ENCODE measurements at places on chromosomes 13 and 19.

- no peak for DNase-seq
Measured at GRCh38 chr13:28049215-28049614, 51.2 kb downstream of the FLT3 start.

DNA sequence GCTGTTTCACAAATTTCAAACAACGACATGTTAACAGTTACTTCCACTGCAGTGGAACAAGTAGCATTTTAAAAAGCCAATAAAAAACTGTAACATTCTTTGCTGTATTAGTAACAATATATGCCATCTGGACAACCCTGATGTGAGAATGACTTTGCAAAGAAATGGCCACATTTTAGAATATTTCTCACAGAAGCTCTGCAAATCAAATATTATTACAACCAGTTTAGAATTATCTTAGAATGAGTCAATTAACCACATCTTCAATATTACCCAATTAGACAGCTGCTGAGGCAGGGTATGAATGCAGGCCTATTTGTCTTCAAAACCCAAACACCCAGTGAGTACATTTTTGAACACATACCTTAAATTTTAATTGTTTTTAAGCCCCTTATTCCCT, 3.2 kb downstream of the ZNF699 start:
- no peak for DNase-seq

DNA sequence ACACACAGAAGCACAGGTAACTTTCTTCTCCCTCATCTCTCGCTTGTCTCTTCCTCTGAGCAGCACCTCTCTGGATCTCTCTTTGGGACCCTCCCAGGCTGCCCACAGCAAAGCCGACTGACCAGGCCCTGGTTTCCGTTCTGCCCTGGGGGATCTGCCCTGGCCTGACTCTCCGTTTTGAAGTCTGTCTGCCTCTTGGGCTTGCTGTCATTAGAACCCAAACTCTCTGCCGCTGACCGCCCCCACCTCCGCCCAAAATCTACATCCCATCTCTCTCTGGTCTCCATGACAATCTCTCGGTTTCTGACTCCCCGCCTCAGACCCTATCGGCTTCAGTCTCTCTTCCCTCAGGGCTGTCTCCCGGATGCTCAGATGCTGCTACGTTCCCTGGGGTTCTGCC, 6.9 kb downstream of the KCNC3 start:
- no peak for DNase-seq

DNA sequence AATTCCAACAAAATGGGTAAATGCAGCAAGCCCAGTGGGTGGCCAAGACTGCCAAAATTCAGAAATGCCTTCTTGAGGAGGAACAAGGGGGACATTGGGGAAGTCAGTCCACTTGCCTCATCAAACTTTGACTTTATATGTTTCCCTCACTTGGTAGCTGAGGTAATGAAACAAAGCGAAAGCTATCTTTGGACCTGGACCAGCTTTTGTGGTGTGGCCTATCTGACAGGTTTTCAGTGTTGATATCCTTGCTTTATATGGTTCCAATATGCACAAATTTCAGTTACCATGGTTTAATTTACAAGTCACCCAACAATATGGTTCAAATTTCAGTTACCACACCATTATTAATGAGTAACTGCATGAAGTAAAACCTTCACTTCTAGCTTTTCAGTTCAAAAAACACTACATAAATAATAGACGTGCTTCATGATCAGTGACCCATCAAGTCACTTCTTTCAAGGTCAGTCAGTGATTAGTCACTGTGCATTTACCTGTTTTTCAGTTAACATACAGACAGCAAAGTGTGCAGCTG, 17.7 kb upstream of the POU4F1 start:
- no peak for DNase-seq

DNA sequence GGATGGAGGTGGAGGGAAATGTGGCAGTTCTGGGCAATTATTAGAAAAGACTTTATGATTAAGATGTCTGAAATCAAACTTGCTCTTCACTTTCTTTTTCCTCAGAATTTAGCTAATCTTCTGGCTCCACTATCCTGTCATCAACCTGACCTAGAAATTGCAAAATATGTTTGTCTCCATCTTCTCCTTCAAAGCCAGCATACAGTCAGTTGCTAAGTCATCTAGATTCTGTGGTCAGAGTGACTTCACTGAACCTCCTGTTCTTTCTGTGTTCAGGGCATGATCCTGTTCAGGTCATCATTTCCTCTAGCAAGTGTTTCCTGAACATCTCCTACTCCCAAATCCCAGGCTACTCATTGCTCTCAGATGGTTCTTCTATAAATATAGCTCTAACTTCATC, 10.8 kb upstream of the CCNA1 start:
- DNase-seq: no peak

- DNase-seq: peak; percentile 42
Measured at GRCh38 chr19:46718157-46718933, 1.4 kb upstream of the PRKD2 start.

- no peak for DNase-seq
Measured at GRCh38 chr13:100604918-100605710, 16.5 kb upstream of the GGACT start.
